ENCODE measurements at places on chromosomes 5 and 9. TPM values are rescaled to one million over a fixed set of nuclear protein-coding genes. Genes with fewer than 3 reads are reported as not detected.

GRCh38 chr5:14267991-14268708 is 125.0 kb downstream of the TRIO start:
- peak; percentile 65 for DNase-seq

- DNase-seq: no peak
Observed at GRCh38 chr5:11040345-11040744, 279.3 kb upstream of the DAP start.

GRCh38 chr5:66179297-66180051 is 35.4 kb downstream of the SREK1 start:
- no peak for DNase-seq

DNA sequence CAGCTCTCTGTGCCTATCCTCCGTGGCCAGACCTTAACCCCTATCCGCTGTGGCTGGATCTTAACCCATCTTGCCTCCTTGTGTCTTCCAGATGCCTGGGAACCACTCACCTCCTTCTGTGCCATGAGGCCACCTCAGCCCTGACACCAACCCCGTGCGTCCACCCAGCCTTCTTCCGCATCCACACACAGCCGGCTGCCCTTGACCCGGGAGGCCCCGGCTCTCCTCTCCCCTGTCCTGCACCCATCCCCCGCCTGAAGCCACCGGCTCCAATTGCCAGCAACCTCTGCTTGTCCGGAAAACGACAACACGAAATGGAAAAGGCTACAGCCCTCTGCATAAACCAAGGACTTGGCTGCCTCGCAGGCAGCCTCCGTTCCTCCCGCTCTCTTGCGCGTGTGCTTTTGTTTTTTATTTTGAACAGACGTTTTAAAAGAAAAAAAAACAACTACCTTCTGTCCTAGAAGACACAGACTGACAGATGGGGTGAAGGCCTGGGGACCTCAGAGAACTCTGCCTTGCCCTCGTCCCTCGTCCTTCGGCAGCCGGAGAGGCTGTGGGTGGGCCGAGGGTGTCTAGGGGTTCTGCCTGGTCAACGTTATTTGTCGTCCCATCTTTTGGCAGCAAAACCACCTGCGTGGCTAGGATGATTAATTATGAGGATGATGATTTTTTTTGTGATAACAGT is 32.5 kb upstream of the HMCN2 start:
- DNase-seq: peak; percentile 44

DNA sequence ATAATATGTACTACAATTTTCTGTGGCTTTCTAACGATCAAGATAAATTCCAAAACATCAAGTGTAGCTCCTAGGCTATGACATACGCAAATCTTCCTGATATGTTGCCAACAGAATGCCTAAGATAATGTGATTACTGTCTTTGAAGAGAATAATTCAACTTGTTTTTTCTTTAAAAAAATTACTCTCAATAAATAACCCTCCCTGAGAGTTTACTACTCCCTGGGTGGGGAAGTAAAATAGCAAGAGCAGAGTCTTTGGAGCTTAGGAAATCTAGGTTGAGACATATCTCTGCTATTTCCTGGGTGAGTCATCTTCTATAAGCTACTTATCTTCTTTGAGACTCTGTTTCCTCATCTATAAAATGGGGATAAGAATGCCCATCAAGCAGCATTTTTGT is 201.2 kb downstream of the ACTL7B start:
- DNase-seq: no peak

GRCh38 chr9:94153905-94154304 is 69.6 kb downstream of the PTPDC1 start:
- no peak for DNase-seq

DNA sequence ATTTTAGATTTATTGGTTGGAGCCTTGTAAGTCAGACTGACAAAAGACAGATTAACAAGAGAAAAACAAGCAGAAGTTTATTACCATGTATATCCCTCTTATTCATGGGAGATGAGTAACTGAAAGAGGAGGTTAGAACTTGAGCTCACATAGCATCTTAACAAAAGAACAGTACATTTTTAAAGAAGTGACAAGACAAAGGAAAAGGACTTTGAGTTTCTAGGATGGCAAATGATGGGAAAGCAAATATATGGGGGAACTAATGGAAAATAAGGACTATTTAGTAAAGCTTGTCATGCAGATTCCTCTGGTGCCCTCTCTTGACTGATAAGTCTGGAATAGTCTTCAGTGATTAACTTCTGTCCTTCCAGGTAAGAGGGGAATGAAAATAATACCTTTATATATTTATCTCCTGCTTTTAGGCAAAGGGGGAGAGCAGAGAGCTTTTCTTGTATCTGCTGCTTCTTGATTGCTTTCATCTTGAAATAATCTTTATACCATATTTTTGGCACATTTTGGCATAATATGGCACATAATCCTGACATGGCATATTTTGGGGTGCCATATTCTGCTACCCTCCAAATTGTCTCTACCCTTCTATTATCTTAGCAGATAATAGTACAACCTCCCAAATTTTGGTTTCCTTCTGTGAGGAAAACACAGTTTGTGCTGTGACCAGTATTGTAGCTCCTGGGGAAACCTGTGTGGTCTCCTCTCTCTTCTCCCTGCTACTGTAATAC is 206.8 kb downstream of the TMC1 start:
- DNase-seq: no peak

DNA sequence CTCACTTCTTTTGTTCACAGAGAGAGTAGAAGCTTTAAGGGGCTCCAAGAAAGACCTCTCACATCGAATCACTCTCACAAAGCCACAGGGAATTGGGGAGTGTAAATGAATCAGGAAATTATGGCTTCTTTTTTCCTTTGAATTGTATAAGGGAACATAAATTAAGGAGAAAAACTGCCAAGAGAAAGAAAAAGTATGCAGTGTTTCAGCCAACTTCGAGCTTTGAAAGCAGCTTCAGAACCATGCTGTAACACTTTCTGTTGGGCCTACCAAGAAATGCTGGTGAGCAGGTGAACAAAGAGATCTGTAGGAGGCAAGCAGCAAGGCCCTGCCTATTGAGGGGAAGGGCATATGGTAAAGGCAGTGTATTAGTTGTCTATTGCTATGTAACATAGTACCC is 33.4 kb upstream of the CTNNA1 start:
- no peak for DNase-seq

- DNase-seq: peak; percentile 26
Observed at GRCh38 chr5:151125421-151125820, 32.2 kb downstream of the ANXA6 start.

- no peak for DNase-seq
Observed at GRCh38 chr9:114898741-114899140, 31.6 kb downstream of the TNFSF8 start.

- no peak for DNase-seq
Observed at GRCh38 chr5:76709762-76710161, 6.2 kb upstream of the F2R start.

- DNase-seq: no peak
Observed at GRCh38 chr5:136025900-136026299, 2.9 kb upstream of the TGFBI start.

DNA sequence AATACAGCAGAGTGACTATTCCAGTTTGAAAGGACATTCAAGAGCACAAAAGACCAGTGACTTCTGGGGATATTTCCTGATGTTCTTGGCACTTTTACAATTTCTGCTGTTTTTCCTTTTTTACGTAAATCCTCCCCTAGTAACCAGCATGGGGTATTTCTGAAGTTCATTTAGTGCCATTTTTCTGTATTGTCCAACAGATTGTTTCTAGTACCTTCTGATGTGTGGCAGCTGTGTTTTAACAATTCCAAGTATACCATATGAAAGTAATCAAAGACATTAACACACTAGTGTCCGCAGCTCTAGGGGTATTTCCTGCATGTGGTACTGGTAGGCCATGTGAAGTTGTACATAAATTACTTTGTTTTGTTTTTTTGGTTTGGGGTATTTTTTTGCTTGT is 53.0 kb upstream of the SMARCA2 start:
- DNase-seq: no peak

- no peak for DNase-seq
Observed at GRCh38 chr9:108411632-108412031, 444.2 kb downstream of the ACTL7B start.

- no peak for DNase-seq
Observed at GRCh38 chr5:52665559-52665958, 122.2 kb upstream of the ITGA1 start.

- no peak for DNase-seq
Observed at GRCh38 chr5:52491071-52491787, 296.5 kb upstream of the ITGA1 start.

GRCh38 chr5:137181667-137182066 is 317.5 kb downstream of the SPOCK1 start:
- DNase-seq: no peak

DNA sequence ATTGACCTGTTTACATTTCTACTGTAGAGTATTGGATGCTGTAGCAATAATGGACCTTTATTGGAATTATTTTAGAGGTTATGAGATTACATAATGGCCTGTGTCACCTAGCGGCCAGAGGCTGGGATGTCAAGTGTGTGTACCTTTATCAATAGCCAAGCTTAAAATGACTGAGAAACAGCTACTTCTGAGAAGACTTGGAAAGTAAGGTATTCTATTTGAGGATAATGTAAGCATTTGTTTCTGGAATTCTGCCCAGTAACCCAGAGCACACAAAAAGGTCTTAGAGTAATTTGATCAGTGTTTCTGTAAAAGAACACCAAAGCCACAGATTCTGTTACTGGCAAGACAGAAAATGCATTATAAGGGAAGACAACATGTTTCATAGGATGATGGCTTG is 116.8 kb downstream of the MACIR start:
- no peak for DNase-seq

- no peak for DNase-seq
Observed at GRCh38 chr5:101717721-101718120, 578.4 kb downstream of the SLCO4C1 start.

DNA sequence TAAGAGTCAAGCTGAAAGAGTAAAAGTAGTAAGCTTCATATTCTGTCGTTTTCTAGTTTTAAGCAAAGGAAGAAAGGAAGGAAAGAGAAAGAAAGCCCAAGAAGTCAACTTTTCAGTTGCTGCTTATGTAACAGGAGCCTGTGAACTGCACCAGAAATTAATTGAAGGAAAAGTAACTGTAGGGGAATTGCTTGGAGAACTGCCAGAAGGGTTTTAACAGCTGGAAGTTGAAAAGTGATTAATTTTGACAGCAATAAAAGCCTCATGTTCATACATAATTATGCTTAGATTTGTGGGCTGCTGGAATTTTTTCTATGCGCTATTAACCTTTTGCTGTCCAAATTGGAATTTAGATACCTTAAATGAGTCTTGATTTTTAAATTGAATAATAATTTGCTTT is 255.7 kb downstream of the ENC1 start:
- DNase-seq: no peak

- DNase-seq: peak; percentile 86
Observed at GRCh38 chr5:67166460-67167285, 29.9 kb downstream of the CD180 start.

GRCh38 chr5:73213566-73213998 is 40.6 kb downstream of the TMEM174 start:
- DNase-seq: no peak

DNA sequence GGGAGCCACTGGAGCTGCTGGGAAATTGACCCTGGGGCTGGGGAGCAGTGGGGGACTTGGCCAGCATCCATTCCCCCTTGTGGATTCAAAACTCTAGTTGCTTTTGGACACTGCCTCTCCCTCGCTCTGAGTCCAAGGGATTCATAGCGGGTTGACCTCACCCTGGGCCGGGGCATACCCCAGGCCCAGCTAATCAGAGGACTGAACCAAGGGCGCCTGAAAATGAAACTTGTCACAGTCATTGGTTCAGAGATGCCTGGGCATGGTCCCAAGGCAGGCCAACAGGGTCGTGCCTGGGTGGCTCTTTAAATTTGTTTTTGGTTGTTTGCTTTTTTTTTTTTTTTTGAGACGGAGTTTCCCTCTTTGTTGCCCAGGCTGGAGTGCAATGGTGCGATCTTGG is 22.6 kb downstream of the STK10 start:
- no peak for DNase-seq

- DNase-seq: no peak
Observed at GRCh38 chr5:132267166-132267739, 9.8 kb downstream of the PDLIM4 start.

DNA sequence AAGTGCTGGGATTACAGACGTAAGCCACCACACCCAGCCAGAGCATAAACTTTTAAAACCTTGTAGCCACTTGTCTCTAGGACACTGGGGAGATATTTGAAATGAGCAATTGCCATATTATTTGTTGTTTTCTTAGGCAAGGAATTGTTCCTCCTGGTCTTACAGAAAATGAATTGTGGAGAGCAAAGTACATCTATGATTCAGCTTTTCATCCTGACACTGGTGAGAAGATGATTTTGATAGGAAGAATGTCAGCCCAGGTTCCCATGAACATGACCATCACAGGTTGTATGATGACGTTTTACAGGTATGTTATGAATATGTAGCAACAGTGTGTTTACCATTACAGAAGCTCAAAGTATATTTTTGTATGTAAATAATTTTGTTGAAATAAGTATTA is 30.5 kb downstream of the SFXN1 start:
- DNase-seq: no peak

DNA sequence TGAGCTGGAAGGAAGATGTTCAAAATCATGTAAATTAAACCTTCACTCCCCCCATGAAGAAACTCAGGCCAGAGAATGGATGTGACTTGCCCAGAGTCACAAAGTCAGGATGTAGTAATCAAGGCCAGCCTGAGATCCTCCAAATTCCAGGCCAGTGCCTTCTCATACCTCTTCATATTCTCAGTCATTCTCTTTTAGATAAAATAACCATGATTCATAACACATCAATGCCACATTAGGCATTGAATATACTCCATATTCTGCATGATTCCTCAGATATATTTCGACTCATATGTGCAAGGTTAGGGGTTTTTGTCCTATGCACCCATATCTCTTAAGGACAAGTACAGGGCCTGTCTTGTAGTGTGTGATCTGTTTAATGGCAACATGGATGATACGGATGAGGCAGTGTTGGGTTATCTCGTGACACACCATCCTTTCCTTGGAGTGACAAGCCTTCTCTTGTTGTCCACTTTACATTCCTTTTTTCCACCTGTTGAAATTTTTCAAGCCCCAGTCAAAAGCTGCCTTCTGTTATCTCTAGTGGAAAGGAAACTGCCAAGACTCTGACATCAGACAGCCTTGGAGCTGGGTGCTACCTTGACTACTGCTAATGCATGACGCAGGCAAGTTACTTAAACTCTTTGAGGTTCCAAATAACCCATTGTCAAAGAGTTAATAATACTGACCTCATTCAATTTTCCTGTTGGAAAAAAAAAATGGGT is 227.5 kb upstream of the NR4A3 start:
- no peak for DNase-seq

DNA sequence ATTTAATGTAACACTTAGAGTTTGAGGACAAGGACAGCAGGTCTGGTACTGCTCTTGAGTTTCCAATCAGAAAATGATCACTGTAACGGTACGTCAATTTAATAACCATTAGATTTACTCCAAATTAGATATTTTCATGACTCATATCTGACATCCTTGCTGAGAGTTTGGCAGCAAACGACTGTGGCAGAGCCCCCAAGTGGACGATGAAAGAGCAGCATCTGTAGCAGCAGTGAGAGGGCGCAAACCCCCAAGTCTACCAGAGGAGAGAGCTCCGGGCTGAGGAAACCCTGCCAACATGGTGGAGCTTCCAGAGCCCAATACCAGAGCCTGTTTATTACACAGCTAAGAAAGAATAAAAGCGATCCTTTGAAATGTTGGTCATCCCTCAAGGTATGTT is 73.2 kb upstream of the EPB41L4A start:
- DNase-seq: no peak

The DIPK1B gene
- 1.1 TPM for polyA plus RNA-seq

The MYMK gene
- polyA plus RNA-seq: not detected

The NPDC1 gene
- 26.5 TPM for polyA plus RNA-seq

The NMUR2 gene
- polyA plus RNA-seq: not detected

The PCDHB13 gene
- polyA plus RNA-seq: 0.75 TPM

The TAF11L10 gene
- polyA plus RNA-seq: not detected

The SLC1A3 gene
- polyA plus RNA-seq: 19.9 TPM

The NREP gene
- 18.3 TPM for polyA plus RNA-seq

The PRRX2 gene
- polyA plus RNA-seq: 27.7 TPM

The IL17B gene
- 9.0 TPM for polyA plus RNA-seq
